ENCODE measurements at places on chromosomes 12 and 14. TPM values are rescaled to one million over a fixed set of nuclear protein-coding genes. Genes with fewer than 3 reads are reported as not detected.
A peak's percentile ranks its signal among the peaks of the same experiment; 100 is the strongest.

DNA sequence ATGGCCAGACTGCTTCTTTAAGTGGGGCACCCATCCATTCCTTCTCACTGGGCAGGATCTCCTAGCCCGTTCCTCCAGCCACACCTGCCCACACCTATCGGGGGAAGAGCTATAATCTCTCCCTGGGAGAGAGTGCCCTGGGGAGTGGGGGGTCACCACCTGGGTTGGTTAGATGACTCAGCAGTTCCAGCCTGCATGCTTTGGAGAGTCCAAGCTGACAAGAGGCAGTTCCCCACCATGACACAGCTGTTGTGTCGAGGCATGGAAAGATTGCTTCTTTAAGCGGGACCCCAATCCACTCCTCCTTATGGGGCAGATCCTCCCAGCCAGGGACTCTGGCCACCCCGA is 52.6 kb upstream of the PPFIA2 start:
- DNase-seq = peak; percentile 56

DNA sequence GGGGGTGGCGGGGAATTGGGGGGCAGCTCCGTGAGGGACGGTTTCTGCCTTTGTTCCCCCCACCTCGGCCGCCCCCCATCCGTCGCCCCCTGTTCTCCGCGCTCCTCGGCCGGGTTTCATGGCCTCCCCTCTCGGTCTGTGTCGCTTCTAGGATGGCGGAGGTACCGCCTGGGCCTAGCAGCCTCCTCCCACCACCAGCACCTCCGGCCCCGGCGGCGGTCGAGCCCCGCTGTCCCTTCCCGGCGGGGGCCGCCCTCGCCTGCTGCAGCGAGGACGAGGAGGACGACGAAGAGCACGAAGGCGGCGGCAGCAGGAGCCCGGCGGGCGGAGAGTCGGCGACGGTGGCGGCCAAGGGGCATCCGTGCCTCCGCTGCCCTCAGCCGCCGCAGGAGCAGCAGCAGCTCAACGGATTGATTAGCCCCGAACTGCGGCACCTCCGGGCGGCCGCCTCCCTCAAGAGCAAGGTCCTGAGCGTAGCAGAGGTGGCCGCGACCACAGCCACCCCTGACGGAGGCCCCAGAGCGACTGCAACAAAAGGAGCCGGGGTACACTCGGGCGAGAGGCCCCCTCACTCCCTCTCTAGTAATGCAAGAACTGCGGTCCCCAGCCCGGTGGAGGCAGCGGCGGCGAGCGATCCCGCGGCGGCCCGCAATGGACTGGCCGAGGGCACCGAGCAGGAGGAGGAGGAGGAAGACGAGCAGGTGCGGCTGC is 575 bp downstream of the NAA30 start:
- peak; percentile 67 for DNase-seq

- peak; percentile 85 for DNase-seq
Observed at GRCh38 chr12:57243521-57244311, 7.3 kb downstream of the STAC3 start.

GRCh38 chr14:99683619-99684409 is at the start of gene CYP46A1:
TSS of gene CYP46A1 (plus strand) at chr14:99684298. CDS start at chr14:99684418, 120 bp downstream.
- peak; percentile 100 for DNase-seq

GRCh38 chr12:64618953-64619590 is 8.8 kb downstream of the RASSF3 start:
- no peak for DNase-seq

The MANSC4 gene
- not detected for total RNA-seq

Data from sigmoid colon (tissue), 7 donors.